ENCODE measurements at places on chromosomes 13 and 19.

- DNase-seq = no peak
These were observed 4.9 kb downstream of the ZNF878 start for GRCh38 chr19:12047868-12048267.

DNA sequence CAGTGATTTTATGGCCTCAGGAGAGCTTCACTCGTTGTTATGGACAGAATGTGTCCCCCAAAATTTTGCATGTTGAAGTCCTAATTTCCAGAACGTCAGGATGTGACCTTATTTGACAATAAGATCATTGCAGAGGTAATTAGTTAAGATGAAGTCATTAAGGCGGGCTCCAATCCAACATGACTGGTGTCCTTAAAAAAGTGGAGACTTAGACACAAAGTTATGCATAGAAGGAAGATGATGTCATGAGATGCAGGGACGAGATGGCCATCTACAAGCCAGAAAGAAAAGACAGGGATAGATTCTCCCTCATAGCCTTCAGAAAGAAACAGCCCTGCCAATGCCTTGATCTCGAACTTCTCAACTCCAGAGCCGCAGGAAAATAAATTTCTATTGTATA is 25.8 kb upstream of the SPATA13 start:
- DNase-seq = no peak

- no peak for DNase-seq
These were observed 573.0 kb upstream of the PCDH9 start for GRCh38 chr13:67803118-67803517.

DNA sequence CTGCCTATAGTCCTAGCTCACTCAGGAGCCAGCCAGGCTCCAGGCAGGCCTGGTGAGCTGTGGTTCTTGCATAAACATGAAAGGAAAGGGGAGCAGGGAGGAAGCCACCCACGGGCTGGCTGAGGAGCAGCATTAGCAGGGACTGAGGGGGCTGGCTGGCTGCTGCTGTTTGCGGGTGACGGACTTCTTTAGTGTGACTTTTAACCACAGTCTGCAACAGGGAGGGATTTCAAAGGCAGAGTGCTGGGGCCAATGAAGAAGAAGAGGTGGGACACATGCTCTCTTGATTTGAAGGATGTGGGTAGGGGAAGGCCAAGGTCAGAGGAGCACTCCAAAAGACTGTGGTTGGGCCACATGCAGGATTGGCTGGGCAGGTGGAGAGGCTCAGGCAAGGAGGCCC is 223.0 kb downstream of the DNAJC15 start:
- DNase-seq = no peak

DNA sequence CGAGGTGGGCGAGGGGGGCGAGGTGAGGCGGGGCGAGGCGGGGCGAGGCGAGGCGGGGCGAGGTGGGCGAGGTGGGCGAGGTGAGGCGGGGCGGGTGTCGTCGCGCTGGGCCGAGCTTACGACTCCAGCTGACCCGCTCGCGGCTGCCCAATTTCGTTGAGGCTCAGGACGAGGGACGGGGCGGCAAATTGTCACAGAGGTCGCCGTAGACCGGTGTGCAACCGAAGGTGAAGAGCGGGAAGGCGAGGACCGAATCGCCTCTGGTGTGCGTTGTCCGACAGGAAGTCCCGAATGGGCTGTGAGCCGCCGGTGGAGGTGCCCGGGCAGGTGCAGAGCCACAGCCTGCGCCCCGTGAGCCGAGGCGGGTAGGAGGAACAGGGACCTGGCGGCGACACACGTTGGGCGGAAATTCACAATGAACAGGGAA is at the start of gene LACC1:
Gene LACC1, plus strand, starts transcription at position 150 of the 427 bp plus-strand sequence. CDS start 1,082 bp downstream, outside the sequence.
- peak; percentile 4 for DNase-seq

DNA sequence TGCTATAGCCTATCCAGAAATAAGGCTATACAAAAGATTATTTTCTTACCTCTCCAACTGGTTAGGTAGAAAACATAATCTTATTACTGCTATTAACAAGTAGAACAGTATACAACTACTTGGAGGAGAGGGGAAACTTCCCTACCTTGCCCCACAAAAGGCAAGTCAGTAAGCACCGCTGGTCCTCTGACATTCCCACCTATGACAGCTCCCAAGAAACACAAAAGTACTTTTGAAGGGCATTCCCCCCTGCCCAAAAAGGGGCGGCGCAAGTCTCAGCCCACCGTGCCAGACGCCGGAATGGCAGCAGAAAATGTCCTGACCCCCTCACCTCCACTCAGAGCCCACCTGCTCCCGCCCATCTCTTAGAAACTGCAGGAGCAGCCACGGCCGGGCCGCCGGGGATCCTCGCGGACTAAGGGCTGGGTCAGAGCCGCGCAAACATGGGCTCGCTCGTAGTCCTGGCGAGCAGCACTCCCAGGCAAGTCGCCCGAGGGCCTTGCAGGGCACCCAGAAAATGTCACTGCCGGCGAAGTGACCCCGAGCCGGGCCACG is 437 bp downstream of the SUCLA2 start:
- DNase-seq = no peak

DNA sequence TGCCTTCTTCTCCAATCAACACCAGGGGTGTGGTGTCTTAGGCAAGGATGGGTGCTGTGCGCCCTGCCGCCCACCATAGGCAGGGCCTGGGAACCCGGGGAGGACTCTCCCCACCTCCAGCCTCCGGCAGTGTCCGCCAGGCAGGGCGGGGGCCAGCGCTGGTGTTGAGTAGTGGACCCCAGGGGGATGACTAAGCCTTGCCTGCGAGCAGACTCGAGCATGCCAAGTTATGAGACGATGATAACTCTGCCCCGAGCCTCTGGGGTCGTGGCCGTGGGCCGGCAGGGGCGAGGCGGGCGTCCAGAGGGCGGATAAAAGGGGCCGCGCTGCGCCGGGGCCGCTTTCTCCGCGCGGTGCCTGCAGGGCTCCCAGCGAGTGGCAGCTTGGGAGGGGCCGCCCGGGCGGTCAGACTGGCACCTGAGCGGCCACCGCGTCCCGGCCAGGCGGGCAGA is at the start of gene MEDAG:
Gene MEDAG, plus strand, starts transcription at position 340 of the 452 bp plus-strand sequence. CDS start 245 bp downstream, outside the sequence.
- no peak for DNase-seq

DNA sequence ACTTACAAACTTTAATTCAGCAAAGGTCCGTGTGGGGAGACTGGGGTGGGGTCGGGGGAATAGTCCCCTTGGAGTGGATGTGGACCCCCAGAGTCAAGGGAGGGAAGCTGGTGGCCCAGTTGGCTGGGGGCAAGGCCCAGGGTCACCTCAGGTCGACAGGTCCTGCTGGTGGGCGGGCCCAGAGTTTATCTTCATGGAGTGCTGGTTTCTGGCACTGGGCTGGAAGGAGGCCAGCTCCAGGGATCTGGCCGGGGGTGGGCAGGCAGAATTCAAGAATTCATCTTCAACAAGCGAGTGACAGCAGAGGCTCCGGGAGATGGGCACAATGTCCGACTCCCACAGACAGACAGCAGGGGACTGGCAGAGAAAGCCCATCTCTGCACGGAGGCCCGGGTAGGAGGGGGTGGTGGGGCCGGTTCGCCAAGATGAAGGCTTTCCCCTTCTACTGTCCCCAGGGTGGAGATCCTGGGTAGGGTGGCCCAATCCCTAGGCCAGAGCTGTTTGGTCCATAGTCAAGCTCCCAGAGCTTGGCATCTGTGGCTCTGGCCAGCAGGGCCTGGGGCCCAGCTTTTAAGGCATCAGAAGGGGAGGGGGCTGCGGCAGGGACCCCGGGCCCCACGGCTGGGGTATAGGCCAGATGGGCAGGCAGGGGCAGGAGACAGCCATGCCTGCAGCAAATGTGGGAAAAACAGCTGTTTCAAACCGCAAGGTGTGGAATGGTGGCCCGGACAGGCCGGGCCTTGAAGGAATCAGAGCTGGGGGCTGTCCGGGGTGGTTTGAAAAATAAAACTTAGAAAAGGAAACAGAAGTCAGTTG is 622 bp upstream of the FDX2 start:
- DNase-seq = no peak

GRCh38 chr13:102176846-102177245 is 225.0 kb downstream of the FGF14 start:
- no peak for DNase-seq

- DNase-seq = no peak
These were observed 37.1 kb downstream of the UTP14C start for GRCh38 chr13:52061587-52061986.

DNA sequence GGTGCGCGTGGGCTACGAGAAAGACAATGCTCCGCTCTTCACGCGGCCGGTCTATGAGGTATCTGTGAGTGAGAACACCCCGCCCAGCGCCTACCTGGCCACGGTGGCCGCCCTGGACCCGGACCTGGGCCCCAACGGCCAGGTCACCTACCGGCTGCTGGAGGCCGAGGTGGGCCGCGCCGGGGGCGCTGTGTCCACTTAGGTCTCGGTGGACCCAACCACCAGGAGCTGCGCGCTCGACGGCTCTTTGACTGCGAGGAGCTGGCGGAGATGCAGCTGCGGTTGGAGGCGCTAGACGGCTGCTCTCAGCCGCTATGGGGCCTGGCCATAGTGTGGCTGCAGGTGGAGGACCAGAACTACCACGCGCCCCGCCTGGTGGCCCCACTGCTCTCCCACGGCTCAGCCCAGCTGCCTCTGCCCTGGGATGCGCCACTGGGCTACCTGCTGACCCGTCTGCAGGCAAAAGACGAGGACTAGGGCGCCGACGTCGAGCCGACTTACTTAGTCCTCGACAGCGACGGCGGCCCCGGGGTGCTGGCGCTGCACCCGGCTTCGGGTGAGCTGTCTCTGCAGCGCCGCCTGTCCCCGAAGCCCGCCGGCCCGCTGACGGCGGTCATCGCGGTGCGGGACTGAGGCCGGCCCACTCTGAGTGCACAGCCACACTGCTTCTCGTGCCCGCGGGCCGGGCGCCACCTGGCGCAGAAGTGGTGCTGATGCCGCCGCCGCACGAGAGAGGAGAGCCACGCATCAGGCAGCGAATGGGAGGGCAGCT is 173.0 kb downstream of the OLFM4 start:
- no peak for DNase-seq

DNA sequence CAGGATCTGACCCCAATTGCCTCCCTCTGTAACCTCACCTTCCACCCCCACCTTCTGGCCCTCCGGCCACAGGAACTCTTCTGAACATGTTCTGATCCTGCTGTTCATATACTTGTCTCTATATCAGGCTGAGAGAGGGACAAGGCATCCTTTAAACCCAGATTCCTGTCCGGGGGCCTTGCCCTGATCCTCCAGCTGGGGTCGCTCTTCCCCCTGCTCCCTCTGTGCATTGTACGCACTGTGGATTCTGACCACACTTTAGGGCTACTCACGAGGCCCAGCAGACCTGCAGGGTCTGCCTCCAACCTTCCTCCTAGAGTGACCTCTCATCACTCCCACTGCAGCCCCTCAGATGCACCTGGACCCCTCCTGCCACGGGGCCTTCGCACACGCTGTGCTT is 269.3 kb downstream of the UQCRFS1 start:
- no peak for DNase-seq

GRCh38 chr19:5002143-5002542 is 33.2 kb downstream of the KDM4B start:
- DNase-seq = peak; percentile 69

DNA sequence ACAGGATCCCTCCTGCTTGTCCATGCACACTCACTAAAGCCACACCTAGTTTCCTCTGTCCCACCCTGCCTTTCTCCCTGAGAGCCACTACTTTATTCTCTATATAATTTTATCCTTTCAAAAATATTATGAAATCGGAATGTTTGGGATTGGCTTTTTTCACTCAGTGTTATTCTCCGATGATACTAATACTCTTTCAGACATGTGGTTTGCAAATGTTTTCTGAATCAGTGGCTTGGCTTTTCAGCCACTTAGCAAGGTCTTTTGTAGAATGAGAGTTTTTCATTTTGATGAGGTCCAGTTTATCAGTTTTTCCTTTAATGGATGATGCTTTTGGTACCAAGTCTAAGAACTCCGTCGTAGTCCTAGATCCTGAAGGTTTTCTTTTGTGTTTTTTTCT is 11.6 kb downstream of the SPATA13 start:
- DNase-seq = no peak

DNA sequence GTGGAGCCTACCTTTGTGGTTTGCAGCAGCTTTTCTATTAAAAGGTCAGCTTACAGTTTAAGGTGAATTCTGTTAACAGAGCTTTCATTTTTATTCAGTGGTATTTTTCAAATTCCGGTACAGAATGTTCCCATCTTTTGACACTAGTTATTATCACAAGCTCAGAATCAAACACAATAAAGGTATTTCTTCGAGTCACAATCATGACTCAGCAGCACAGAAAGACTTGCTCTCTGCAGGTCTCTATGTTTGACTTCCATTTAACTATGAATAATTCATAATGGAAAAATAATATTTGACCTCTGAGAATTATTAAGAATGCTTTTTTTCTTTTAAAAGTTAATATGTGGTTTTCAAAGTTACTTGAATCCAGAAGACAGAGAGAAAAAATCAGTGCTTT is 28.2 kb downstream of the DACH1 start:
- DNase-seq = no peak

- no peak for DNase-seq
These were observed 5.8 kb upstream of the TPM4 start for GRCh38 chr19:16070366-16070990.

DNA sequence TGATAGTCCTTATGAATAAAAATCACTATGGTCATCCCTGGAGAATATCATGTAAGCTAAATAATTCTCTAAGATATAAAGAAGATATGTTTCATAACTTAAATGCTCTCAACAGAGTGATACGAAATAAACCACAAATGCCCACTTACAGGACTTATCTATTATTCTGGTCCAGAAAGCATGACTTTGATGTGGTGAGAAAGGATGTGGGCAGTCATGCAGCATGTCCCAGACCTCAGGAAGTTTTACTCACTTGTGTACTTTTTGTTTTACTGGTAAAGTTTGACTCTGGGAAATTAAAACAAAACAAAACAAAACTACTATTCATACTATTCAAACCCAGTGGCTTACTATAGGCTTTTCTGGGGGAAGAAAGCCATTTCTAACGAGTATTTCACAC is 483.2 kb upstream of the SLITRK6 start:
- DNase-seq = peak; percentile 29

DNA sequence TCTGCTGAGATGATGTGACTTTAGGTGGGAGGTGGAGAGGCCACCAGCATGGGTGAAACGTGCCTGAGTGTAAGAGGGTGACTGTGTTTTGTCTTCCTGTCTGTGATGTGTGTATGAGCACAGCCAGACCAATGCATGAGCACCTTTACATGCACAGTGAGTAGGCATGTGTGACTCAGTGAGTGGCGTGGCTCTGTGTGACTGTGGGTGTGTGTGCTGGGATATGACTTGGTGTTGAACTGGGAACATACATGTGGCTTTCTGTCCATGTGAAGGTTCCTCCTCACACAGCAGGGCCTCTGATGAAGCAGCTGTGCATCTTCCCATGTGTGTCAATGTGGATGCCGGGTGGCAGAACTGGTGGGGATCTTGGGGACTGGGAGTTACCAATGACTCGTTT is 19.9 kb upstream of the LGALS13 start:
- no peak for DNase-seq

- DNase-seq = peak; percentile 93
These were observed 19.3 kb downstream of the GNA15 start for GRCh38 chr19:3154957-3155736.

DNA sequence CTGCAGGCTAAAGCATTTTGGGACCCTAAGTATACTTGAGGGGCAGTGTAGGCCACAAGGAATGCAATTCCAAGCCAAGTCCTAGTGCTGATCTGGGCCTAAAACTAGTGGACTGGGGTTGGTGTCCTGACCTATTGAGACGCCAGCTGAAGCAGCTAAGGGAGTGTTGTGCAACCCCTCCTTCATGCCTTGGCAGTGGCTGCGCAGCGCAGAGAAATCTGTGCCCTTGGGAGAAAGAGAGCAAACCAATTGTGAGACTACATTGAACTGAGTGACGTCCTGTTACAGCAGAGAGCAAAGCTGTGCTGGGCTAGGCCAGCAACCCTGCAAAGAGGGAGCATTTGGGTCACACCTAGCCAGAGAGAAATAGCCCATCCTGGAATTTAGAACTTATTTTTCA is 2715.0 kb upstream of the PCDH20 start:
- DNase-seq = no peak

- DNase-seq = no peak
These were observed 814 bp downstream of the ZNF480 start for GRCh38 chr19:52297601-52298364.

GRCh38 chr13:91381371-91381770 is 17.1 kb upstream of the GPC5 start:
- no peak for DNase-seq
